HuH-7.5 (cell line): ENCODE measurements at places on chromosomes 13 and 19.

- DNase-seq, result no peak
These were observed 53.0 kb downstream of the MRPL57 start for GRCh38 chr13:21229241-21230024.

DNA sequence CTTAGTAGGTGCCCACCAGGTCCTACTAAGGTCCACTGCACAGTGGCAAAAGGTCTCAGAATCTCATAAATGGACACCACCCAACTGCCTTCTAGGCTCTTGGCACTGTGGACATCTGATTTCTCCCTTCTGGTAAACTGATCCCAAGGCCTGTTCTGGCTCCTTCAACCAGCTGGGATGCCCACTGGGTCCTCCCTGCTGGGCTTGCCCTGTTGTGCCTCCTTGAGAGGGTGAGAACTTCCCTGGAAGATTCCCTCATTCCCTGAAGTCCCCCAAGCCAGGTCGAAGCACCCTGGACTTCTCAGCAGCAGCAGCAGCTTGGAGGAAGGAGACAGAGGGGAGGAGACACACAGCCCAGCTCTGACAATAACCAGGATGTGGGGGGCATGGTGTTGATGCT is 6.6 kb upstream of the ZNF492 start:
- DNase-seq, result no peak

DNA sequence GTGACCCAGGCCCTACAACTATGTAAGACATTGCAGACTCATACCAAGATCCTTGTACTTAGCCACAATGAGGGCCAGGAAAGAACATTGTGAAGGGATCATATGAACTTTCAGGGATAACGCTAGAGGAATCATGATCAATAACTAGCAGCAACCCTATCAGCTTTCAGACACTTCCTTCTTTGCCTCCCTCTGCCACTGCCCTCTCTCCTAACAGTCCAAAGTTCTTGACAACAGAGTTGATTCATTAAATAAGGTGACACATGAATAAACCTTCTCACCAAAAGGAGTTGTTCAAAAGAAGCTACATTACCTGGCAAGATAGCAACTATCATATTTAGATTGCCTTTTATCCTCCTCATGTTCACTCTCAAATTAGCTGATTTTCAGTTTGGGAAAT is 272.2 kb upstream of the DACH1 start:
- no peak for DNase-seq

- DNase-seq, result peak; percentile 17
These were observed 8.2 kb upstream of the LATS2 start for GRCh38 chr13:21069561-21070004.

DNA sequence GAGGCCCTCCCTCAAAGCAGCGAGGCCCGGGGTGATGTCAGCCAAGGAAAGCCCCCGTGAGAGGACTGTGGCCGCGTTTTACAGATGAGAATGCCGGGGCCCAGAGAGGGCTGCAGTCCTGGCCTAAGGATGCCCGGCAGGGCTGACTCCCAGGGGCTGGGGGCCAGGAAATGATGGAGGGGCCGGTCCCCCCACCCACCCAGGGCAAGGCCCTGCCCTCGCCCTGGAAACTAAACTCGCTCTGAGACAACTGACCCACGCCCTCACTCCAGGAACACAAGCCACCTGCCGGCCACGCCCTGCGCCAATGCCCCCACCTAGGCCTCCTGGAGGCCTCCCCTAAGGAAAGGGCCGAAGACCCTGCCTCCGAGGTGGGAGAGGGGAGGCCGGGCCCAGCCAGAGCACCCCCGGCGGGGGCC is 7.2 kb downstream of the ZBTB7A start:
- no peak for DNase-seq

GRCh38 chr19:51000981-51001380 is 423 bp downstream of the KLK8 start:
- no peak for DNase-seq

DNA sequence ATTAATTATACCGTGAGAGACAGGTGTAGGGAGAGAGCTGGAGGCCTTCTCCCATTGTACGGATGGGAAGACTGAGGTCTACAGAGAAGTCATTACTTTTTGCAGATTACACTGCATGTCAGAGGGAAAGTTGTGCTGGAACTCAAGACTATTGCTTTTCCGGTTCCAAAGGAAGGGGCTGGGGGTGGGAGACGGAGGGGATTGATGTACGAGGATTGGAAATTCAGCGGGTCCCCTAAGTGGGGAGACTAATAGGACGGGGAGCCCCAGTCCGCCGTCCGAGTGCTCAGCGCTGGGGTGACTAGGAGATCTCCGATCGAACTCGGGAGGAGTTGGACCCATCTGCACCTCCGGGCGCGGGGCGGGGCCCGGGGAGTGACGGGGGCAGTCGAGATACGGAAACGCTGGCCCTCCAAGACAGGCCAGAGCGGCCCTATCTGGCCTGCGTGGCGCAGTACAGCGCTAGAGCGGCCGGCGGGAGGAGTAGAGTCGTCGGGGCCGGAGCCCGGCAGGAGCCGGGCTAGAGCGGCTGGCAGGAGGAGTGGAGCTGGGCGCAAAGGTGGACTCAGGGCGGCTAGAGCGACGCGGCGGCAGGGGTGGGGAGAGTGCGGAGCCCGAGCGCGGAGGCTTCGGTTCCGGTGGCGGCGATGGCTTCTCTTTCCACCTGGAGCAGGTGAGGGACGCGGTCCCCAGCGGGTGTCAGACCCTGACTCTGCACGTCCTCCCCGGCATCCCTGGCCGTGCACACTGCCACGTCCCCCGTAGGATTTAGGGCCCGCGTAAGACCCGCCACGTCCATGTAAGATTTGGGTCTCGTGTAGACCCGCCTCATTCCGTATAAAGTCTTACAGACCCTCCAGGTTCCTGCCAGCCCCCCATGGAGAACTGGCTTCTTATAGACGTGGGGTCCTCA is 1.1 kb downstream of the ARHGEF1 start:
- DNase-seq, result peak; percentile 99

- DNase-seq, result no peak
These were observed 30.5 kb downstream of the RANBP3 start for GRCh38 chr19:5947435-5947834.

DNA sequence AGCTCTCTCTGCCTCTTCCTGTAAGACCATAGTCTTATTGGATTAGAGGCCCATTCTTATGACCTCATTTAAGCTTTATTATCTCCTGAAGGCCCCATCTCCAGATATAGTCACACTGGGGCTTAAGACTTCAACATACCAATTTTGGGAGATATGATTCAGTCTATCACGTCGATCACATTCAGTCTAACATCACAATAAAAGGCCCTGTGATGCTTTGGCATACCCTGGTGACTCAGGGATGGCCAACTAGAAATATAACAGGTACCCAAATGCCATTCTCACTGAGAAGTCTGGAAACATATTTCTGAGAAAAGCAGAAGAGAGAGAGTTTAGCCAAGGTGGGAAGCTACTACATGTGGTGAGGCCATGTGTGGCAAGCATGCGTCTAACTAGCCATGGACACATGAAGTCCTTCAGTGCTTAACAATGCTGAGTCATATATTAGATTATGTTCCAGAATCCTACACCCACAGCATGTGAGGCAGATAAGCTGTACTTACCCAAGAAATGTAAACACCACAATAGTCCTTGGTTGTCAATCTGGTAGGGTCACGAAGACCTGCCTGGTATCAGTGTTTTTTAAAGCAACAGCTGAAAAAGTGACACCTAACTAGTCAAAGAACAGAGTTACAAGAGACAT is 485.1 kb downstream of the FOXO1 start:
- DNase-seq, result peak; percentile 76

DNA sequence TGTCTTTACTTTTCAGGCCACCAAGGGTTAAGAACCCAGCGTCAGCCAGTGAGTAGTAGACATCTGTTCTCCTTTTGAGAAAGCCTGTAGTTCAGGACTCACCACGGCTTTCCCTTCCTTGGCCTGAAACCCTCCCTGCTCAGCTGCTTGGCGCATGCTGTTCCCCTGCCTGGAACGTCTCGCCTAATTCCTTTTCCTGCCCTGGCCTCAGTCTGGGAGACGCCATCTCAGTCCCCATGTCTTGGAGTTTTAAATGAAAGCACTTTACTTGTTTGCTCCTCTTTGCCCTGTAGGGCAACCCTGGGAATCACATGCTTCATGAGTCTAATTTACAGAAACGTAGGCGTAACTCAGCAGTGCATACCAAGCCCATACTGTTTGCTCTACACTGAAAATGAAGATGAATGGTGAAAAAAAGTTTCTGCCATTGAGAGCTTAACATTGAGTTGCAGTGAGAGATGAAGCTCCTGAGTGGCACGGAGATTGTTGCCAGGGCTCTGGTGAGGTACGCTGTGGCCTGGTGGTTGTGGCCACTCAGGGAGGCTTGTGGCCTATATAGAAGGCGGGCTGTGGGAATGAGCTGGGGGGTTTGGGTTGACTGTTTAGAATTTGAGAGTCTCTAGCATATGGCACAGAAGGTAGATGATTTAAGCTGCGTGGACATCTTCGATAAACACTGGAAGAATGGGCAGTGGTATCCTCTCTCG is 52.8 kb downstream of the GATAD2A start:
- DNase-seq, result no peak

DNA sequence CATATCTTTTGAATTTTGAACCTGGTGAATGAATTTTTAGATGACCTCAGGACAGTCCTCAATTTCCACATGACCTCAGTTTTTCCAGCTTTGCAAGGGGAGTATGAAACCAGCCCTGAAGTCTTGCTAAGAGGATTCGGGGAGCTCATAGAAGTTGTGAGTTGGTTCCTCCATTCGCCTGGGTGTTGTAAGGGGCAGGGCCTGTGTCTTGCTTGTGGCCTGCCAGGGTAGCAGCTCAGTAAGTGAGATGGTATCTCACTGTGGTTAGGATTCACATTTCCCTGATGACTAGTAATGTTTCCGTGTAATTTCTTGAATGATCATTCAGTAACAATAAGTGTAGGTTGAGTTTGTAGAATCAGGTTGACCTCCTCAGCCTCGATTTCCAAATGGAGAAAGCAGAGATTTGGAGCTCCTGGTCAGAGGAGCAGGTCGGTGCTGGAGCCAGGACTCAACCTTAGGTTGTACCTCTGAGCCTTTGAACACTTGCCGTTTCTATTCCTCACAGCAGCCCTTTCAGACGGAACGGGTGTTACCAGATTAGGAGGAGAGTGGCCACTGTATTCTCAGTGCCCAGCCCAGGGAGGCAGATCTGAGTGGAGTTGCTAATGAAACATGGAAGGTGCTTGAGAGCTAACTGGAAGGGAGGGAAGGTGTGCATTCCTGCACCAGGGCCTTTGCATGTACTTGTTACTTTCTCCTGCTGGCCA is 14.6 kb downstream of the NACC1 start:
- DNase-seq, result no peak

DNA sequence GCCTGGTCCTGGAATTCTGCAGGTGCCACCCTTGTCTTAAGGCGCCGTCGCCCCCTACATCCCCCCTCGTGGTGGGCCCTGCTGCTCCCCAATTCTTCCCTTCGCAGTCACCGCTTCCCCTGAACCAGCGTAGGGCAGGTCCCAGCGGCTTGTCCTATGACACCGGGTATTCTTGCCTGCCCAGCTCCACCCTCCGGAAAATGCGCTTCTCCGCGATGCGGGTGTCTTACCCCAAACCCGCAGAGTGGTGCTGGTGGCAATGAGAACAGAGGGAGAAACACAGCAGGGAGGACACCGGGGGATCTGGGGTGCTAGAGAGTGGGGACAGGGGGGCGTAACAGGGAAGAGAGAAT is 9.0 kb downstream of the ZNF808 start:
- no peak for DNase-seq

GRCh38 chr19:35154525-35155406 is at the start of gene FXYD5:
FXYD5 (plus strand) TSS chr19:35154735; CDS start chr19:35155551, 816 bp downstream.
- DNase-seq, result no peak

- peak; percentile 11 for DNase-seq
These were observed 706 bp upstream of the DNAJC3 start for GRCh38 chr13:95676105-95676761.

- DNase-seq, result peak; percentile 37
These were observed 3.7 kb downstream of the FGF9 start for GRCh38 chr13:21674490-21675009.

DNA sequence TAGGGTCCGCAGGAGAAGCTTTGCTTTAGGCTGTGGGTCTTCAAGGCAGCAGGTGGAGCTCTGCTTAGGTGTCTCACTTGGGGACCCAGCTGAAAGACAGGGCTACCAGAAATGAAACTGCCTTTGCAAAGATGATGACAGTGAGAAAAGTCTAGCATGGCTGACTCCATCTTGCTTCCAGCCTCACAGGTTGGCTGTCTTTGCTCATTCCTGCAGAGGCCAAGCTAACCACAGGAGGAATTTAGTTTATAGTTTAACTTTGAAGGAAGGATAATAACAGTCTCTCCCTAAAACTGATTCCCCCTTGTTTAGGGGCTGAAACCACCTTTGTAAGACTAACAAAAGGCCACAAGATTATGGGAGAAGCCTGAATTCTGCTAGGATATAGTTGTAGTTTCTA is 252.4 kb downstream of the UQCRFS1 start:
- no peak for DNase-seq

- no peak for DNase-seq
These were observed 144.9 kb upstream of the SOX1 start for GRCh38 chr13:111922086-111922485.

DNA sequence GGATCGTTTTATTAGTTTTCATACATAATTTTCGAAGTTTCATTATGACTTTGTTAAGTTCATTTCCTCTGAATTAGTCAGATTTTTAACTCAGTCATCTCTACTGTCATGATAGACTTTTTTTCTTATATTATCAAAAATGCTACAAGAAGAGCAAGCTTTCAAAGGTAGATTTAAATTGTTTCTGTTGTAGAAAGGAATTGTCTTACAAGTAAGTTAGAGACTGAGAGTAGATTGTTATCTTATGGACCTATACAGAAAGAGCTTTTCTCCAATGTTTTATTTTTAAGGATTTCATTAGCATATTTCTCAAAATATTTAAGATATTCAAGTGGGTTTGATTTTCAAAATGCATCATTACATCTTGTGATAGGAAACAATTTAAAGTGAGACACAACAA is 2.7 kb downstream of the MAB21L1 start:
- DNase-seq, result no peak

GRCh38 chr13:45209229-45209628 is 8.4 kb upstream of the KCTD4 start:
- no peak for DNase-seq

GRCh38 chr13:113005997-113006396 is 37.0 kb downstream of the MCF2L start:
- DNase-seq, result no peak

DNA sequence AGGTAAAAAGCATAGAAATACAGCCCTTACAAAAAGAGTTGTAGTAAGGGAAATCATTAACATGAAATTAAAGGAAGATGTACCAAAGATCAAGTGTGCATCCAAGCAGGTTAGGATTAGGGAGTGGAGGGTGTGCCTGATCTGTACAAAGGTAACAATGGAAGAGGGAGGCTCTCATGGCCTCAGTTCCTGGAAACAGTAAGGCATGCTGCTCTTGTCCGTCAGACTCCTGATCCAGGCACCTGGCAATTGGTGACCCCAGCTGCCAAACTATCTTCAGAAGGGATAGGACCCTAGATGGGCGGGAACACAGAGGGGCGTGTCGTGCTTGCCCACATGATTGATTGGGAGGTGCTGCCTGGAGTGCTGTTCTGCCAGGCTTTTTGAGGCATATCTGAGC is 4.5 kb downstream of the TEX26 start:
- no peak for DNase-seq
